ENCODE measurements at places on chromosomes 3 and 15.

- no peak for DNase-seq
Observed at GRCh38 chr3:36147934-36148558, 232.3 kb upstream of the STAC start.

DNA sequence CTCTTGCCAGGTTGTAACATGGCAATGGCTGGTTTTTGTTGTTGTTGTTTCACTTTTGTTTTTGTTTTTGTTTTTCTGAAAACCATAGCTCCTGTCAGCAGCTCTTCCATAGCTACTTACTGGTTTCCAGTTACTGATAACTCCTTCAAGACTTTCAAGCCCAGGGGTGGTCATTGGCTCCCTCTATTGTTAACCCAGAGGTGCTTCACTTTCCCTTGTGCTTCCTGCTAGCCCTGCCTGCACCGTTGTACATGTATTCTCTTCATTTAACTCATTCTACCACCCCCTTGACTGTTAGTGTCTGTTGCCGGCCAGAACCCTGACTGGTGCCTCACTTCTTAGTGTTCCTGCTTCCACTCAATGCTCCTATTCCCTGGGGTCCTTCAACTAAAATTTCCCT lies 4.2 kb upstream of the TRAT1 start:
- DNase-seq: no peak

GRCh38 chr15:92693691-92694331 lies 38.2 kb upstream of the FAM174B start:
- DNase-seq: no peak

DNA sequence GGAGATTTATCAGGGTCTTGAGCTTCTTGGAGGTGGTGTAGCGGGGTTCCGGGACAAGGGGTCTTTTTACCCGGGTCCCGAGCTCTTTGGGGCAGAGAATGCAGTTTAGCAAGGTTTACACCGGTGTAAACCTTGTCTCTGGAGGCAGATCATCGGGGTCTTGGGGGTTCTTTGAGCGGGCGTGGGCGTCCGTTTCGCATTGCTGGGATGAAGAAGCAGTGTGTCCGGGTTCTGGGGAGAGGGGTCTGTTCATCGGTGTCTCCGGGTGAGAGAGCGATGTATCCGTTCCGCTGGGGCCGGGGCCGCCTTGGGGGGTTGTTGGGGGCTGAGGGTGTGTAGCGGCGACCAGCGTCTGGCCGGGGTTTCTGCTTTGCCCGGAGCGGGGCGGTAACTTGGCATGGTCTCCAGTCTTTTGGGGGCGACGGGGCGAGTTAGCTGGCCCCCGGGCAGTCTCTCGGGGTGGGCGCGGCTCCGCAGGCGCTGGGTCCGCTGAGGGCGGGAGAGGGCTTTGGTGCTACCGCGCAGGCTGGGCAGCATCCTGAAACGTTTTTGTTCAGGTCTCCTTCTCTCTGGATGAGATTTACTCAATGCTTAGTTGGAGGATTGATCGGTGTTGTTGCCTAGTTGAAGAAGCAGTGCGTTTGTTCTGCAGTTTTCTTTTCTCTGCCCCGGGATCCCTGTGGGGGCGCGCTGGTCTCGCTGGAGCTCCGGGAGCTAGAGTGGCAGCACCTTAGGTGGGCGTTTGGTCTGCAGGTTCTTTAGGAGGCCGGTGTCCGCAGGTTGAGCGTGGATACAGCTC lies 843 bp downstream of the GLCE start:
- peak; percentile 17 for DNase-seq

- DNase-seq: no peak
Observed at GRCh38 chr3:164235289-164236028, 842.8 kb downstream of the SI start.

GRCh38 chr15:73295630-73296286 lies 73.0 kb downstream of the HCN4 start:
- DNase-seq: peak; percentile 60

- peak; percentile 24 for DNase-seq
Observed at GRCh38 chr3:196694202-196694638, 17.8 kb downstream of the CEP19 start.

DNA sequence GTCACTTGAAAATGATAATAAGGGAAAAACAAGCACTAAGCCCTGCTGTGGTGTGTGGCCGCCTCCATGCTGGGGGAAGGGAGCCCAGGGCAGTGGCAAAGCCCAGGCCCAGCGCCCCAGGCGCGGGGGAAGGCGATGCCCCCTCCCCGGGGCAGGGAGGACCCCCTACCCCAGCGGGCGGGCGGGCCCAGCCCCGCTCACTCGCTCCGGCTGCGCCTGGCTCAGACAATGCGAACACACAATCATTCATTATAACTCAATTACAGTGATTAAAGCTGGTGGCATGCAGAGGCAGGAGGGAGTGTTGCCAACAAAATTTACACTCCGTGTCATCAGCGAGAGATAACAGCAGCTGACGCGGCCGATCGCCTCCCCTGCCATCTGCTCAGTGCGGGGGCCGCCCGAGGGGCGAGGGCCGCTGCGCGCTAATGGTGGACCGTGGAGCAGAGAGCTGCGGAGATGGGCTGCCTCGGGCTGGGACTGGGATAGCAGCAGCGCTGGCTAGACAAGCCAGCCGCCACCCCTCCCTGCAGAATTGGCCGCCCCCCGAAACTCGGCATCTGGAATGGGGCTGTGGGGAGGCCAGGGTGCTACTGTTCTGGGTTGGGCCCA lies 64.1 kb downstream of the TLE3 start:
- DNase-seq: no peak

- DNase-seq: no peak
Observed at GRCh38 chr3:53510508-53510907, 16.1 kb downstream of the CACNA1D start.

DNA sequence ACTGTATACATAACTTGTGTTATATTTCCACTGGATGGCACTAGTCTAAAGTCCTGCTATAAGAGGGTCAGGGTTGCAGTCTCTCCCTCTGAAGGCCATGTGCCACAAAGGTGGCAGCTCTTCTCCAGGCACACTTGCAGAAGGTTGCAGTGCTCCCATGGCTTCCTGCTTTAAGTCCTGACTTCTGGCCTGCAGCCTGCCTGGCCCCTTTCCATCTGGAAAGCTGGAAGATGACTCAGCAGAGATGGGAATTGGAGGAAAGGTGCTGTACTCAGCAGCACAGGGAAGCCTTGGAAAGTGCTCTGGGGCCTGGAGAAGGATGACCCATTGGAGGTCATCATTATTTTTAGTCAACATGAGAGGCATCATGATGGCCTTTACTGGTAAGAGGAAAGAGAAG lies 40.9 kb upstream of the MRPL3 start:
- peak; percentile 83 for DNase-seq

- DNase-seq: no peak
Observed at GRCh38 chr3:71488391-71488809, 95.1 kb downstream of the FOXP1 start.

- DNase-seq: no peak
Observed at GRCh38 chr3:71528816-71529215, 54.7 kb downstream of the FOXP1 start.

- DNase-seq: no peak
Observed at GRCh38 chr3:44021651-44022594, 219.8 kb upstream of the TOPAZ1 start.

- DNase-seq: no peak
Observed at GRCh38 chr3:82100378-82100777, 338.9 kb upstream of the GBE1 start.

DNA sequence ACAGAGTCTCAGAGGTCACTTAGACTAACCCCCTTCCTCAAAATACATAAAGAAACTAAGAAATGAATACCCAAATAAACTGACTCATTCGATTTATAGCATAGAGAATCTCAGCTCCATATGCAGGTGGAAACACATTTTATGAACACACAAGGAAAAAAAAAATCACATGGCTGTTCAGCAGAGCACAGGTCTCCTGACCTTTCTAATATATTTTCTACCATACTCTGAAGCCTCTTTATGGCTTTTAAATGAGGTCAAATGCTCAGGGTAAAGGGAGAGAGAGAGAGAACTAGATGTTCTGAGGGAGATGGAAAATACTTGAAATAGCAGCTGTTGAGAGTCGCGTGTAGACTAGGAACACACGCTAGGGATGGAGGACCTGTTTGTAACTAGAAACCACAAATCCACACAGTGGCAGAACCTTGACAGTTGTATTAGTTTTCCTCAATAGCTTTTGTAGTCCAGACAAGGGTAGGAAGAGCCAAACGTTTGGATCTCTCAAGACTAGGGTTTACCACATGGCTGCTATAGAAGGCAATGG lies 165.3 kb downstream of the FMN1 start:
- DNase-seq: peak; percentile 45

DNA sequence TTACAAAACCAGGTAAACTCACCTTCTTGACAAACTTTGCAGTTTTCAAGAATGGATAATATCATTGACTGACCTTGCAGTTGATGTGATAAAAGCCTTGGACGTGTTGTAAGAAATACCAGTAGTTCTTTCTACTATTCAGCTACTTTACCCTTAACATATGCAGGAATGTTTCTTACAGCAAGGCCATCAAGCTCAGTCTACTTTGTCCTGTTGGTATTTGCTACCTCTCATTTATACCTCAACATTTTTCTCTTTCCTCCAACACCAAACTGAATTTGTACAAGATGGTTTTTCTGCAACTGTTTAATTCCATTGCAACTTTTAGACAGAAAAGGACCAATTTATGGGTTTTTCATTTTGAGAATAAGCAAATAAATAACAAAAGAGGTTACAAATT lies 147.4 kb upstream of the BCHE start:
- DNase-seq: no peak

DNA sequence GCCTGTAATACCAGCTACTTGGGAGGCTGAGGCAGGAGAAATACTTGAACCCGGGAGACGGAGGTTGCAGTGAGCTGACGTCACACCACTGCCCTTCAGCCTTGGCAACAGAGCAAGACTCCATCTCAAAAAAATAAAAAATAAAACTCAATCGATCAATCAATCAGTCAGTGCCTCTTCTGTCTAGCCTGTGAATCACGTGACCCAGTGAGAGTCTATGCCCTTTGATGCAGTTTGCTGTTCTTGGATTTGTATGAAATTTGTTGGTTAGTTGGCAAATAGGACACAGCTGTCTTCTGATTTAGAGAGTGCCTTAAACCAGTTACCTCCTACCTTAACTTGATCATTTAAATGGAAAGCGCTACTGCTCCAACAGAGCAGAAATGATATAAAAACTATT lies 3.6 kb upstream of the RBMS3 start:
- no peak for DNase-seq

DNA sequence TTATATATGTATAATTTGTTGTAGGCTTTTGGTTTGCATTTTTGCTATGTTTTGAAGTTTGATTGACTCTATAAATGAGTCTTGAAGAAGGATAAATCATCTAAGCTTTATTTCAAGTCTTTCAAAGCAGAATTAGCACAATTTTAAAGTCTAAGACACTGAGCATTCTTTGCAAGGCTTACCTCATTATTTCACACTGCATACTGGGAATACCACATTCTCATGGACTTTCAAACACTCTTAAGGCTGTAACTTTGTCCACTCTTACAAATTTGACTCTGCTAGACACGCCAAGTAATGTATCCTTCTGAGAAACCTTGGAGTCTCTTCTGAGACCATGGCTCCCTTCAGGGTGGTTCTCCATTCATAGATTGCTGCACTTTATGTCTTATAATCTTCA lies 281.3 kb upstream of the COL8A1 start:
- no peak for DNase-seq

- no peak for DNase-seq
Observed at GRCh38 chr3:69838696-69839515, 99.6 kb downstream of the MITF start.

GRCh38 chr3:160455846-160456245 lies 6.3 kb upstream of the TRIM59 start:
- no peak for DNase-seq

DNA sequence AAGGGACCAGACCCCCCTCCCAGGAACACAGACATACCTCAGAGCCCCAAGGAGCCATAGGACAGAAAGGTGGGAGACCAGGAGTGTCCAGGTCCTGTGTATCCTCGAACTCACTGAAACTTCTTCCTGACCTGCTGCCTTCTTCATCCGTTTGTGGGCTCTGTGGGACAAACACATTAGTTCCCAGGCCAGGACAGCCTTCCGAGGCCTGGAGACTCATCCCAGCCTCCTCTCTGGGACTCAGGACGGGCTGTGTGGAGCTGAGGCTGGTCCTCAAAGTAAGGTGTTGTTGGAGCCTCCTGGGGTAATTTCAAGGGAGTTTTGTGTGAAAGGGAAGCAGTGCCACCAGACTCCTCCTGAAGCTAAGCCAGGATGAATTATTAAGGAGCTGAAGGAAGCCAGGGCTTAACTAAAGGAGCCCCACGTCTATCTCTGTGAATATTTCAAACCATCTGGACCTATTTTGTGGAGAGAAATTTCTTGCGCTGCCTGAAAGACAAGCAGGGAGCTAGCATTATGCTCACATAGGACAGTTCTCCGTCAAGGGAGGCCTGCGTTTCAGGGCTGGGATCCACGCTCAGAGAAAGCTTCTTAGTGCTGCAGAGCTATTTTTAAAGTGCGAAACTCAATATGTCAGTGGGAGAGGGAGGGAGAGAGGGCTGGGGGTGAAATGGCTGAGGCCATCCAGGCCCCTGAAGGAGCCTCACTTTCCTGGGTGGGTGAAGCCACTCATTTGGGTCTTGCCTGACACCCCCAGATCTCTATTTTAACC lies 29.8 kb upstream of the PLA2G4E start:
- DNase-seq: no peak

DNA sequence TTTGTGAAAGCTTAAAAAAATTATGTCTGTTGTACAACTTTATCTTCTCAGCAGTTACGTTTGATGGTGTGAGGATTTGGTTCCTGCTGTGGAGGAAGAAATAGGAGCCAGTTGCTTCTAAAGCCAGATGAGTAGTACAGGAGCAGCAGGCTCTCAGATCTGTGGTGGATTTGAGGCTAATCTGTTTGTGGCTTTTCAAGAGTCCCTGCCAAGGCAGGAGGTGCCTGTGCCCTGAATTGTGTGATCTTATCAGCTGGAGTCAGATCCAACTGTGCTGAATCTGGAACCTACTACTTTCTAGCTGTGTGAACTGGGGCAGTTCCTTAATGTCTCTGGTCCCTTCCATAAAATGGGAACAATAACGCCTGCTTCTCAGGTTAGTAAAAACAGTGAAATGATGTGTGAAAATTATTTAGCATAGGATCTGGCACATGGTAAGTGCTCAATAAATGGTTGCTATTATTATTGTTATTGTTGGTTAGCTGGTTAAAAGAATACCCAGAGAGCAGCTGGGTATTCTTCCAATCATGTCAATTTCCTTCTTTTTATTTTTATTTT lies 7.7 kb downstream of the CLDN11 start:
- no peak for DNase-seq

DNA sequence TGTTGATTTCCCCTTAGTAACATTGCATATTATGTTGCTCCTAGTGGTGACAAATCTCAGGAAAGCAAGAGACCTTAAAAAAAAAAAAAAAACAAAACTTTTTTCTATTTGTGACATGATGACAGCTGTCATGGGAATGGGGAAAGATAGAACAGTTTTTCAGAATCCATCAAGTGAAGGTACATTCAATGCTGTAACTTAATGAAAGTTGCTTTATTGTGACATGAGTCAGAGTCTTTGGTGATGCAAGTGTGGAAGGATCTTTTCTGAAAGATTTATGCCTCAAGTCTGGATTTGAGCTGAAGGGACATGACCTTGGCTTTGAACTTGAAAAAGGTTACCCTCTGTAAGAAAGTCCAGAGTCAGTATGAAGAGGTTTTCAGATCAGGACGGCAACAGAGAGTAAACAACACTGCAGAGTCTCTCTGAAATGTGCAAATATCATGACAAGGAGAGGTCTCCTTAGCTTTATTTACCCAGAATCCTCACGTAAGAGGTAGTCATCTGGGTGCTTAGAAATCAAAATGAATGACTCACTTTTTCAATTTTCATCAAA lies 424.7 kb downstream of the CNTN4 start:
- DNase-seq: no peak

- DNase-seq: no peak
Observed at GRCh38 chr3:44987332-44987731, 11.3 kb downstream of the EXOSC7 start.

Measured in fibroblast of gingiva (primary cell).